ENCODE measurements at places on chromosomes 5 and 9.

- H3K27me3 ChIP-seq: no peaks in the 10 kb centered on the region
- no peak for DNase-seq
- no peaks in the 10 kb centered on the region for H3K4me1 ChIP-seq
- no peaks in the 10 kb centered on the region for H3K36me3 ChIP-seq
- H3K27ac ChIP-seq: no peak overlapping the region
- no peak overlapping the region for H3K4me3 ChIP-seq
These were observed 55.8 kb downstream of the NSG2 start for GRCh38 chr5:174101195-174101730.

DNA sequence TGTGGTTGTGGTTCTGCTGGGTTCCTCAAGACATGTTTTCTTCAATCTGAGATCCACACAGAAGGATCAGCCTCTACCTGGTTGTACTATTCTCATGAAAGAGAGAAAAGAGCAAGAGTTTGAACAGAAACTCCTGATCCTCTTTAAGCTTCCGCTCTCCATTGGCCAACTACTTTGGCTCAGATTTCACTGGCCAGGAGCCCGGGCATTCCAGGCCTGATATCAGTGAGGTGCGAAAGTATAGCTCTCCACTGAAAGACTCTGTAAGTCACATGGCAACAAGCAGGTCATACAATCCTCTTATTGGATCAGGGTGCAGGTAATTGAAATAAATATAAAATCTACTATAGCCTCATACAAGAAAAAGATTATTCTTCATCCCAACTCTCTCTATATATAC is 920.5 kb downstream of the TLE4 start:
- H3K4me1 ChIP-seq: no peaks in the 10 kb centered on the region
- DNase-seq: no peak
- no peak overlapping the region for H3K4me3 ChIP-seq
- no peak overlapping the region for H3K27ac ChIP-seq
- H3K36me3 ChIP-seq: no peaks in the 10 kb centered on the region

- no peaks in the 10 kb centered on the region for H3K4me1 ChIP-seq
- no peak overlapping the region for H3K27ac ChIP-seq
- no peak overlapping the region for H3K4me3 ChIP-seq
These were observed 29.0 kb upstream of the PITX1 start for GRCh38 chr5:135063056-135063445.

DNA sequence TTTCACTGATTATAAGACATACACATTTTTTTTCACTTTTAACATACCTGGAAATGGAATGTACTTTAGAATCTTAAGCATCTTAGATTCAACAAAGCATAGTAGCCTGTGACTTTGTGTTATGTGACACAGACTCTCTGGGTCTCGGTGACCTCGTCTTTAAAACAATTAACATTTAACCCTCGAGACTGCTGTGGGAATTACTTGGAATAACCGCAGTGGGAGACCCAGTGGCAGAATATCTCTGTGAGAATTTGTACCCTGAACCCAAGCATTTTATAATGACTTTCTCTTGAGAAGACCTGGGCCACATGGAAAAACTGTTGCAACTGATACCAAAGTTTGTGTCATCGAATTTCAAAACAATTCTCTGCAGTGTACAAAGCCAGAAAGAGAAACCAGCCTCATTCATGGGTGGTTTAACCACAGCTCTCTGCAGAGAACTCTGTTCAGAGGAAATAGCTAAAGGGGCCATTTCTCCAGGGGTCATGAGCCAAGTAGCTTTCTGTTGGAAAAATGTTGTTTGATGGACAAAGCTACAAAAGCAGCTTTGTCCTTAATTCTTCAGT is 10.0 kb upstream of the RETREG1 start:
- no peaks in the 10 kb centered on the region for H3K36me3 ChIP-seq
- H3K27me3 ChIP-seq: peaks cover 54% of the 10 kb centered on the region
- H3K27ac ChIP-seq: no peak overlapping the region
- H3K4me1 ChIP-seq: no peaks in the 10 kb centered on the region
- no peak overlapping the region for H3K4me3 ChIP-seq

DNA sequence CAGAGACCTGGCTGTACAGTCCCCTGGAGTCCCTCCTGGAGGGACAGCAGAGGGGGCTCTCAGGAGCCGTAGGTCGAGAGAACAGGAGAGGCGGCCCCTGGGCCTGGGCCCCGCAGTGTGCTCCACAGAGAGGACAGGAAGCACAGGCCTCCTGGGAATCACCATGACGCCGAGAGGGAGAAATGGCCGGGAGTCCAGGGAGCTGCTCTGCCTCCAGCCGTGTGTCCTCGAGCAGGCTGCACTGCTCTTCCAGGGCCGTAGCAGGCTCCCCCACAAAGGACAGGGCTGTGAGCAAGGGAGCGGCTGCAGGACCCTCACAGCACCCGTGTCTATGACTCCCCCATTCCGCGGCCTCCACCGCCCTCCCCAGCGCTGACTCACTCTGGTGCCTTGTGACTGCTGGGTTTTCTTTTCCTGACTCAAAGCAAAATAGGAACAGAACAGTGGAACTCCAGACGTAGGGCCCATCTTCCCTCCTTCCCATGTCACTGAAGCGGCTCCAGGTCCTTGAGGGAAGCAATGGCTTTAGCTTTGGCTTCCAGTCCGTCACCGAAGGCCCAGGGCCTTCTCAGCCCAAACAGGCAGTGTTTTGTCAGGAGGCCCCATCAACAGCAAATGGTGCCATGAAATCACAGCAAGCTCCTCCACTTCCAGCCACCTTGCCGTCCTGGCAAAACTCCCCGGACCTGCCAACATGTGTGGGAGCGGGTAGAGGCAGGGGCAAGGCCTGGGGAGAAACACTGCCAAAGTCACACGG is 114.2 kb downstream of the LHFPL2 start:
- H3K36me3 ChIP-seq: no peaks in the 10 kb centered on the region
- H3K4me1 ChIP-seq: peaks cover 55% of the 10 kb centered on the region
- peak overlapping the region; percentile 98 for H3K27ac ChIP-seq
- no peak overlapping the region for H3K4me3 ChIP-seq
